DMS79 treated with DMSO at 0.1 percent for 48 hours (cell line): ENCODE measurements at places on chromosomes 7 and 10.
A peak's percentile ranks its signal among the peaks of the same experiment; 100 is the strongest.

DNA sequence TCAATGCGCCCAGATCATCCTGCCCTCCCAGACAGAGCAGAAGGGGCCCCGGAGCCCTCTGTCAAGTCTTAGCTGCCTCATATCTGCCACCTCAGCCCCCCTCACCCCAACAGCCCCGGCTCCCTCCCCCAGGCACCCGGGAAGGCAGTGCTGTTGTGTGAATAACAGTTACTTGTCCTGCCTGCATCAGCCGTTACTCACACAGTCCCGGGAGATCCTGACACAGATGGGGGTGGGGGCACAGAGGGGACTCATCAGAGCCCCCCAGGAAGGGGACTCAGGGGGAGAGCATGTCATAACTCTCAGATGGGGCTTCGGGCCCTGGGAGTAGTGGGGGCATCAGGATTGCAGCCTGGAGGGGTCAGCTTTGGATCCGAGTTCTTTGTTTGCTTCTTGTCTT lies 12.4 kb upstream of the SERPINE1 start:
- DNase-seq = no peak

DNA sequence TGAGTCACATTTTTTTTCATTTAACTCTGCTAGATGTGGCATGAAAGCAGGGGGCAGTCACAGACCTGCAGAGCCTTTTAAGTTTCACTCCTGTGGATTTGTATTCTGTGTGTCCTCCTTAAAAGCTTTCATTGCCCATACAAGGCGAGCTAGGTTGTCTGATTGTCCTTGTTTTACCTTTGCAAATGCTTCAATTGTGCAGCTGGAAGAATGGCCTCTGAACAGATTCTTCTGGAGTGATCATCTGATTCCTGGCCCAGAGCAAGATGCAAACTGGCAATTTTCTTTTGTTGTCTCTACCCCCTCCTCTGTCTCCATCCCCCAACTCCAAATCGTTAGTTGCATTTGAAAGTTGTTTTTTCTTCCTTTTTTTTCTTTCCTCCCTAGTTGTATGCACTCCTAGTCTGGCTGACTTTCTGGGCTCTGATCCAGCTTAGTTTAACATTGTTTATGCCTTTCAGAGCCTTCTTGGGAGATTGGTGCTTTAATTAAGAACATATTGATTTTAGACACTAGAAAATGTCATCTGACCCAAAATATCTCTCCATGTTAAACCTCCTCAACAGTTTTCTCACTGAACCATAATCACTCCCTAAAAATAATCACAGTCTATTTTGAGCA lies 150.2 kb downstream of the REEP3 start:
- peak; percentile 84 for DNase-seq

DNA sequence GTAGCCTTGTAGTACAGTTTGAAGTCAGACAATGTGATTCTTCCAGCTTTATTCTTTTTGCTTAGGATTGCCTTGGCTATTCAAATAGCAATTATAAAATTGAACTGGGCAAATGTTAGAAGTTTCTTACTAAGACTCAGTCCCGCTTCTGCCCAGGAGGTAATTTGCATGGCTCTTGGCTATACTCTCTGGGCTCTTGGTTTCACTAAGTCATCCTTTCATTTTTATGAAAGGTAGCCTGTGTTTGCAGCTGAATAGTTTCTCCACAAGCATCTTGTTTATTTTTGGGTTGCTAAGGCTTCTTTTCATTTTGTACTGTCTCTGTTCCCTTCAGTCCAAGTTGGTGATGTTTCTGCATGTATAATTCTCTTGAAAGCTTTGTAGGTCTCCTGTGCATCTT lies 340.6 kb downstream of the SH2D4B start:
- DNase-seq = no peak

DNA sequence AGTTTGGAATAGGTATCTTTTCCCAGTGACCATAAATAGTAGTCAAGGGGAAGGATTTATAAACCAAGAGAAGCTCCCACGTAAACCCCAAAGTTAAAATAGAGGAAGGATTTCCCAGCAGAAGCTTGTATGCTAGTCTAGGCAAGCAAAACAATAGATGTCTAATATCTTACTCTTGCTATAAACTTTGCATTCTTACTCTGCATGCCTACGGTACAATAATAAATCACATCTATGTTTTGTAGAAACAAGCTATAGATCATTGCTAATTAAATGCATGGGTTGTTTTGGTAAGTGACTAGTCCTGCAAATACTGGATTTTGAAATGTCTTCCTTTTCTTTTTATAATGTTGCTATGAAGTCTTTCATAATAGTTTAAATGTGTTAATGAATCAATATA lies 585.5 kb downstream of the INHBA start:
- no peak for DNase-seq

- no peak for DNase-seq
These were observed 120.6 kb downstream of the RNF133 start for GRCh38 chr7:122578350-122578749.

GRCh38 chr10:23980094-23980493 lies 228.8 kb upstream of the KIAA1217 start:
- no peak for DNase-seq

DNA sequence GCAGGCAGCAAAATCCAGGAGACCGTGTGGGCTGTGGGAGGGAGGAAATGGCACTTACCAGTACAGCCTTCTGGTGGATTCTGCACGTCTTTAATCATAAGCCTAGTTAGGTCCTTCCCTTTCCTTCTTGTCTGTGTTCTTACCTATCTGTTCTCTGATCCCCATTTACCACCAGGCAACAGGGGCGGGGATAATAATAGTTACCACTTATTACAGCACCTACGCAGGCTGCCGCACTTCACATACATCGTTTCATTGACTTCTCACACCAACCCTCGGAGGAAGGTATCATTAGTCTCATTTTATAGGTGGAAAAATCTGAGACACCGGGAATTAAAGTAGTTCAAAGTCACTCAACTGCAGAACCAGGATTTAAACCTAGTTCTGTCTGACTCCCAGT lies 4.5 kb upstream of the EPHA1 start:
- DNase-seq = no peak

DNA sequence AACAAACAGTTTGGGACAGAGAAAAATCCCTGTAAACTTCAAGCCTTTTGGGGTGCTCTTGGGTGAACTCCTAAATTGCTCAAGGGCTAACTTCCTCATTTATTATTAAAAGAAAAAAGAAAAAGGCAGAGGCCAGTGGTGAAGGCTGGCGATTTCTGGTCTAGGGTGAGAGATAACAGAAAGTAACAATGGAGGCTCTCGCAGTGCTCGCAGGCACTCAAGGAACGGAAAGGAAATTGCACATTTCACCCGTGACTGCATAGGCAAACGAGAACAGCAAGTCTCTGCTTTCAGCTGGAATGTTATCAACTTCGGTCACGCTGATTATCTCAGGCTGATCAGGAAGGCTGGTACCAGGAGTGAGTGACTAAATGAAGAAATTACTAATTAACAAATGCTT lies 70.7 kb downstream of the PRKAG2 start:
- peak; percentile 78 for DNase-seq

GRCh38 chr10:37476285-37476684 lies 350.9 kb downstream of the ANKRD30A start:
- no peak for DNase-seq

DNA sequence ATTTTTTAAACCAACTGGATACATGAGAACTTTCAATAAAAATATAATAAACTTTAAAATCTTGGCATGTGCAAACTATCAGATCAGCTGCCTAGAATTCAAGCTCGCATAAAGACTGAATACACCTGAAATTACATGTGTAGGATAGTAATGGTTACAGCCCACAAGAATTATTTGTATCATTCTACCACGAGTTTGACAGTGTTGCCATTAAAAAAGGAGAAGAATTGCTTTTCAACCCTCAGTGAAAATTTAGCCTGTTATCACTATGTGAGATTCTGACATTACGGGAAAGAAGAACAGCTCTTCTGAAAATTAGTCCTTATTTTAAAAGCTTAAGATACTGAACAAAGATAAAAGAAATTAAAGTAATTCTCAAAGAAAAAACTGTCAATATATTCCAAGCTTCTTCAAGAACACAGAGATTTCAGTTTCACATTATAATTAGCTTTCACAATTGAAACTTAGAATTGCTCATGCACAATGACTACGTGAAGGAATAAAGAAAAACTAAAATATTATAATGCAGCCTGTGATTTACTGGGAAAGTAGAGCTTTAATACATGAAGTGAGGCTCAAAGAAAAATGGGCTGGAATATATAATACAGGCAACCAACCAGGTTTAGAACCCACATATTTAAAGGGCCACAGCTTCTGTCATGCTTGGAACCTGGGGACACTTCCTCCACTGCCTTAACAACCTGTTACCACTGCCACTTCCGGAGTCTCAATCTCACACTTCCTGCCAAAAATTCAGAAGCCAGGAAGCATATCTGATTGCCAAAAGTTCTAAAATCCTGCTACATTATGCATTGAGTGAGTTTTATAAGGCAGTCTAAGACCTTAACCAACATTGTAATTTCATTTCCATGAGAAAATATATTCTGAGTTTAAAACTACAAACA lies 23.2 kb downstream of the TPK1 start:
- DNase-seq = no peak

DNA sequence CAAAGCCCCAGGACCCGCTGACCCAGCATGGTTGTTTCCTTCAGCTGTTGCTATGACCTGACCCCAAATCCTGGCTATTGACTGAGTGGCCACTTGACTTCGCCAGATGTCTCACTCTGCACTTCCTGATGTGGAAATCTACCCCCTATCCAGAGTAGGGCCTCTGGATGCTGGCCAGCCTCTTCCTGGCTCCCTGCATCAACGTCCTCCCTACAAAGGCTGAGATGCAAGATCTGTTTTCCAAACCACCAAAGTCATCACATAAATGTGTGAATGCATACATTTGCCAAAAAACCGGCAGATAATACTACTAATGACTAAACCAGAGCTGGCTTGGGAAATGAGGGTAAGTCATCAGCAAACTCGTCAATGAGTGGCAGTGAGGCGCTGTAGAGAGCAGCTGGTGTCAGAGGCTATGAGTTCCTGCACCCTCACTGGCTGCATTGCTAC lies 70.4 kb downstream of the PYROXD2 start:
- DNase-seq = no peak

- DNase-seq = no peak
These were observed 70.5 kb downstream of the SHH start for GRCh38 chr7:155741805-155742204.

DNA sequence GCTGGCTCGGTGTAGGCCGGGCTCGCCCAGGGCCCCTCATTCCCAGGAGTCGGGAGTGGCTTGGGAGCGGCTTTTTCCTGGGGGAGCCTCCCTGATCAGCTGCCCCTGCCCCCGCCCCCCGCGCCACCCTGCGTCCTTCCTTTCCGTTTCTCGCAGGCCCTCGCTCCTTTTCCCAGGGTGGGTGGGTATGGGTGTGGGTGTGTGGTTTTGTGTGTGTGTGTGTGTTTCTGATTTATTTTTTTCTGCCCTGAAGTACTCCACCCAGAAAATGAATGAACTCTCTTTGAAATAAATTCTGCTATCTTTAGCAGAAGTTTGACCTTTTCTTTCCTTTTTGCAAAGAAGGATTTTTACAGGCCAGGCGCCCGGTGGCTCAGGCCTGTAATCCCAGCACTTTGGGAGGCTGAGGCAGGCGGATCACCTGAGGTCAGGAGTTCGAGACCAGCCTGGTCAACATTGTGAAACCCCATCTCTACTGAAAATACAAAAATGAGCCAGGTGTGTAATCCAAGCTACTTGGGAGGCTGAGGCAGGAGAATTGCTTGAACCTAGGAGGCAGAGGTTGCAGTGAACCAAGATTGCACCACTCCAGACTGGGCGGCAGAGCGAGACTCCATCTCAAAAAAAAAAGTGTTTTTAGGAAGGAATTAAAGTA lies 30.0 kb upstream of the AP5Z1 start:
- DNase-seq = no peak

DNA sequence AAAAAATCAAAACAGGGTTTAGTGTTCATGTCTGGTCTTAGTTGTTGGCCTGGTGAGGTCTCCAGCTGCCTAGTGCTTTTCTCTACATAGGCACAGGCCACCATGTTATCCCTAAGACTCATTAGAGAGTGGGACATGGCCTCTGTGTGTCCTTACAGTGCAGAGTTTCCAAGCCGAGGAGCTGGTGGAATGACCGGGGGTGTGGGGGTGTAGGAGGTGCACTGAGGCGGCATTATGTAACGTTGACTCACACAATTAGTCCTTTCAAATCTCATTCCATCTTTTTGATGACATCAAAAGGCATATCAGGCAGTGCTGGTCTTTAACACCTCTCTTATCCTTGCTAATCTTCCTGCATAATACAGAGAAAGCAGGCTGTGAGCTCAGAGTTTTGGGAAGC lies 71.3 kb downstream of the MTPN start:
- no peak for DNase-seq

DNA sequence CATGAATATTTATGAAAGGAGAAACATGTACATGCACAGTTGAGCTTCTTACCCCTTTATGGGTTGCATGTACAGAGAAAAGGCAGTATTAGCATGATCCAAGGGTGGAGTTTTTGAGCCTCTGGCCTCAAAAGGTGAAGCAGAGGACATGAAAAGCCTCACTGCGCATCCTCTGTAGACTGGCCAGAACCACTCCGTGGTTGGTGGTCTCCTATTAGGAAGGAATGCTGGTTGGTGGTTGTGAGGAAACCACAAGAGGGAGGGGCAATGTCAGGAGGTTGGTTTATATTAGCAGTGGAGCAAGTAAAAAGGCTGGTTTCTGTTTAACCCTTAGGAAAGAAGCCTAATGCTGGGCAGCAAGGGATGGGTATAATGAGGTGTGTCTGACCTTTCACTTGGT lies 37.5 kb downstream of the AHCYL2 start:
- no peak for DNase-seq

GRCh38 chr10:110859973-110860376 lies 11.8 kb upstream of the PDCD4 start:
- DNase-seq = no peak

DNA sequence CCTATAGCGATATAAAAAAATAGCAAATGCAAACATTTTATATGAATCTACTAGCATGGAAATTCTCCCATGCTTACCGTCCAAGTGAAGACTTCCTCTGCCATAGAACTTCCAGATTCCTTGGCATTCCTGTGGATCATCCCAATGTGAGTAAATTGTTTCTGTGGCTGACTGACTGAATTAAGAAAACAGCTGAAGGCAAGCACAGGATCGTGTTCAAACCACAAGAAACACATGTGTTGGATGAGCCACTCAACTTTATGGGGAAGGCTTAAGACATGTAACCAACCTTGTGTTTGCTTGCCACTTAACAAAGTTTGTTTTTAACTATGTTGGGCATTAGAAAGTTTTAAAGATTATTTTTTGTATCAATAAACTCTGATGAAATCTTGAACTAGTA lies 2.6 kb upstream of the MYPN start:
- no peak for DNase-seq

GRCh38 chr10:57320416-57320815 lies 947.3 kb downstream of the IPMK start:
- no peak for DNase-seq

- DNase-seq = no peak
These were observed 96.3 kb downstream of the BICC1 start for GRCh38 chr10:58608826-58609531.

GRCh38 chr10:44910602-44911001 lies 535 bp upstream of the TMEM72 start:
- DNase-seq = no peak

DNA sequence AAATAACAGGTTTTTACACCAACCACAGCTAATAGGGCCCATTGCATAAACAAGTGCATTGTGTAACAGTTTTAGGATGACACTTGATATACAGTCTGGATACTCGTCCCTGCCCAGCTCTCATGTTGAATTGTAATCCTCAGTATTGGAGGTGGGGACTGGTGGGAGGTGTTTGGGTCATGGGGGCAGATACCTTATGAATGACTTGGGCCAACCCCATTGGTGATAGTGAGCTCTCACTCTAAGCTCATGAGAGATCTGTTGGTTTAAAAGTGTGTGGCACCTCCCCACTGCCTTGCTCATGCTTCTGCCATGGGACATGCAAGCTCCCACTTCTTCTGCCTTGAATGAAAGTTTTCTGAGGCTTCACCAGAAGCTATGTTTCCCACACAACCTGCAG lies 136.7 kb downstream of the PDE1C start:
- DNase-seq = no peak
